ENCODE measurements at places on chromosomes 4 and X.

- DNase-seq = no peak
Measured at GRCh38 chr4:15784959-15785634, 7.0 kb downstream of the CD38 start.

DNA sequence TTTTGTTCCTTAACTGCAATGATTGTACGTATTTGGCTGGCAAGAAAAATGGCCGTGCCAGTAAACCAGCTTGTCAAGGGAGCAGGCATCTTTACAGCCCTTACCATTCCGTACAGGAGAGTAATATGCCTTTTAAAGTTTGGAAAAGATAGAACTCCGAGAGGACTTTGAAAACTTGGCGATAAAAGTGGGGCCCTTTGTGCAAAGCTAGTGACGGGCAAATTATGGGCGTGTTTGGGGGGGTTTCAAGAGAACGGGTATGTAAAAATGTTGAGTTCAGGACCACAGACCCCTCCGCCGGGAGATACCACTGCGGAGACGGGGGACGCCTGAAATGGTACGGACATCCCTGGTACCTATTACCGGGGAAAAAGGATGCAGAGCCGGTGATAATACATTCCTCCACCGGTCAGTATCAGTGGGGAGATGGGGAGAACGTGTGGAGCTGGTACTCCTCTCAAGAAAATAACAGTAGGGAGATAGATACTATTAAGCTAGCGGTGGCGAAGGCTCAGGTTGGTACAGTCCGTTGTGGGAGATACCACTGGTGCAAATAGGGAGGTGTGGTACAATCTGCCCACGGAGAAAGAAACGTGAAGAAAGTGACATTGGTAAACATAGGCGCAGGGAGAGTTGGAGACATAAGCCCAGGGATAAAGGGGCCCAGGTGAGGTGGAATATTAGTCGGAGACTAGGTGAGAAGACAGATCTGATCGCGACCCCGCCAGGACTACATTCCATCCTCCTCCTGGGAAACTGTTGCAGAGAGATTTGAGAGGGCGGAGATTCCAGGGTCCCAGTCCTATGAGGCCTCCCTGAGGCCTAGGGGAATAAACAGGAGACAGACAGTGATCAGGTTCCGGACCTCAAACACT lies 14.5 kb downstream of the SPACA5 start:
- peak; percentile 86 for DNase-seq

DNA sequence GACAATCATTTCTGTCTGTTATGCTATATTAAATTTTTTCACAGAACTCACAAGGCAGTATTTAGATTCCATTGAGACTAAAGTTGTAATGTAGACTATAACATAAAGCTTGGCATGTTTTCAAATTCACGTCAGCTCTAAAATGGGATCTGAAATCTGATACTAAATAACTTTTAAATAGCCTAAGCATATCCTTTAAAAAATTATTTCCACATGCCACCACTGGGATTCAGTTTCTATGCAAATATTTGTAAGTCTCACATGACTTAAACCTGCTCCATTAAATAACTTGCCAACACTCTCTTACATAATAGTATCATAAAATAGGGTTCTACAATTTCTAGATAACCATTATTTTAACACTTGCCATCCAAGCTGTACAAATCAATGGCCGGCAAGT lies 32.4 kb downstream of the KLHL8 start:
- DNase-seq = peak; percentile 82

GRCh38 chrX:16785247-16786138 lies 773 bp upstream of the TXLNG start:
- no peak for DNase-seq

DNA sequence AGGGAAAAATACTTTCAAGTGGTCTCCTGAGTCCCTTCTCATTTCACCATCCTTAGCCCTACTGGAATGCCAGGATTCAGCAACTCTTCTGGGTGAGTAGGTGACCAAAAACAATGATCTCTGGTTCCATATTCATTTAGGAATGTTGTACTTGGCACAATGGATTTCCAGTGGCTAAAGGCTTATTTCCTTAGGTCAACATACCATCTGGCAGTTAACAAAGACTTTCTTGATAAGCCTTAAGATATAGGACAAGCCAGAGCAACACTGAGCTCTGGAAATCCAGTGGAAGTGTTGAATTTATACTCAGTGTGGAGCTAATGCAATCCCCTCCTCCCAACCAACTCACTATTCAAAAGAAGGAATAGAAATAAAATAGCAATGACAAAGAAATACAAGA lies 139.4 kb upstream of the EMCN start:
- no peak for DNase-seq

GRCh38 chrX:46263494-46263893 lies 281.7 kb downstream of the ZNF674 start:
- DNase-seq = no peak

- no peak for DNase-seq
Measured at GRCh38 chr4:175559126-175559525, 252.9 kb downstream of the GPM6A start.

DNA sequence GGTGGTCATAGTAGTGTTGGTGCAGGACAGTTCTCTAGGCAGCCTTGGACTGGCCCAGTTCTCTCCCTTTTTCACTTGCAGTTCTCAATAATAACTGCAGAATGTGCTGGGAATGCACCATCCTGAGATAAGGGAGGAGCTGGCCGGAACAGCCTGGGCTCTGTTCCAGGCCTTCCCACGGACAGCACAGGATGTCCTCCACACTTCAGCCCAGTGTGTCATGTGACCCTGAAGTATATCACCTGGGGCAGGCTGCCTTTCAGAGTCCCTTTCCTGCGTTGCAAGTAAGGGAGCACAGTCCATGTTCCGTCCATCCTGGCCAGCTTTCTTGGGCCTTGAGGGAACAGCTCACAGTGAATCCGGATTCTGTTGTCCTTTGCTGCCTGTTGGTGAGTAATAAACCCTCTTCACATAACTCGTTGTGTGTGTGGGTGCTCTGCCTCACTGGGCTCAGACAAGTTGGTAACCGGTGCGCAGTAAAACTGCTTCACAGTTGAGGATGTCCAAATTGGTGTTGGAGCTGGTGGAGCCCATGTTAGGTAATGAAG lies 32.3 kb upstream of the BBS12 start:
- DNase-seq = peak; percentile 32

DNA sequence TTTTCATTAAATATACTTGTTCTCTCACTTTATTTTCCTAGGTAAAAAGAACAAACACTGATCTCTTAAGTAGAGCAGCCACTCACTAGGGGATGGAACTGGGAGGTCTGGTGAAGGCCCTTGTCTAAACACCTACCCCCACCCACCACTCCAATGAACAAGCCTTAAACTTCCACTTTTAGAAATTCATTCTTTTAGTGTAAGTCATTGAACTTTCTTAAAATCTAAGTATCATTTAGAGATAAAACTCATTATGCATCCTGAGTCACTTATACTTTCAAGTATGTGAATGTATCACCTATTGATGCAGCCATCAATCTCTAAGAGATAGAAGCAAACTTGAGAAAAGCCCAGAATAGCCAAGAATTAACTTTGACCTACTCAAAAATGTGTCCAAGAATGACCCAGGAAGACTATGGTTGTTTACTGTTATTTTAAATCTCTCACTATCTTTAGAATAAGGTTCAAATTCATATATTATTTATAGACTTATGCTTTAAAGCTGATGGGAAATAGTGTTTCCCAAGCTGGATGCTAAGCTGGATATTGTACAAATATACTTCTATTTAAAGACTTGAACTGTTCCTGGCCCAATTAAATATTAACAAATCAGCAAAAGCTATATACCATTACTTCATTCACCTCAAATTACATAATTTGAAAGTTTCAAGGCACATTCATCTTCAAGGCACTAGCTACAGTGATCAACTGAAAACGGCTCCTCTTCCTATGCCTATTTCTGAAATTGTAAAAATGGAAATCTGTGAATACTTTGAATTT lies 49.5 kb downstream of the CAMK2D start:
- DNase-seq = no peak

DNA sequence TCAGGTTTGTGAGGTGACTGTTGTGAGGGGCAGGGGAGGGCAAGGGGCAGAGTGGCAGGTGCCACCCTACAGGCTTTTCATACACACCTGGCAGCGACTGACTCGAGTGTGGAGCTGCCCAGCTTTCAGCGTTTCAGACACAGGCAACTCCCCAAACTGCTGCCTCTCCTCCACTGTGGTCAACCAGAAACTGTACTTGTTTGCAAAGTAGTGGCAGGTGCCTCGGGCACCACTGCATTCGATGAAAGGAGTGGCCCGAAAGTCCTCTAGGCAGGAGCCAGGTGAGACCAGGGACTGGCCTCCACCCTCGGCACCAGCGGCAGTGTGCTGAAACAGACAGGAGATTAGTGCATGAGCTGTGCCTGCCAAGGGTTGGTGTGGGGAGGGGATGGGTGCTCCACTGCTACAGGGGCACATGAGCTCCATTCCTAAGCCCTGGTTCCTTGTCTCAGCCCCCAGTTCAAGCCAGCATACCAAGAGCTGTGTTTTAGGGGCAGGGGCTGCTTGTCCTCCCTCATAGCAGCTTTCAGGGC lies 65.4 kb downstream of the ATG4A start:
- no peak for DNase-seq
